ENCODE measurements at places on chromosomes 16 and 17. TPM values are rescaled to one million over a fixed set of nuclear protein-coding genes. Genes with fewer than 3 reads are reported as not detected.
A peak's percentile ranks its signal among the peaks of the same experiment; 100 is the strongest.

- DNase-seq: no peak
These were observed 10.0 kb downstream of the SUPT4H1 start for GRCh38 chr17:58341861-58342475.

- DNase-seq: no peak
These were observed 1.3 kb upstream of the TBX4 start for GRCh38 chr17:61450641-61451537.

- DNase-seq: no peak
These were observed 105.2 kb downstream of the CLEC16A start for GRCh38 chr16:11049396-11050059.

- no peak for DNase-seq
These were observed 31.7 kb downstream of the TBC1D16 start for GRCh38 chr17:80003969-80004368.

DNA sequence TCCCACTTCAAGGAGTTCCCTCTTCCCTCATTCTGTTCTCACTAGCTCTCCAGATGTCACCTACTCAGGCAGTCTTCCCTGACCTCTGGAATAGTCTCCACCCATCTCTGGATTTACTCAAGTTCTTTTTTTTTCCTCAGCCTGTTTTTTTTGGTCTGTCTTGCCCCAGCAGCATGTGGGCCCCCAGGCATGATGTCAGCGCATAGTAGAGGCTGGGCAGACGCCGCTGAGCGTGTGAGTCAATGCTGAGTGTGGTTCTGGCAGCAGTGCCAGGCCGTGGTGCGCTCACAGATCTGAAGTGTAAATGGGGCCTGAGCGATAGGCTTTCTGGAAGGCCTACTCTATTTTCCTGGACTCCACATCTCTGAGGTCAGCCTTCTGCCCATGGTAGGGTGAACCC is 2.7 kb upstream of the KCNJ18 start:
- DNase-seq: peak; percentile 99

DNA sequence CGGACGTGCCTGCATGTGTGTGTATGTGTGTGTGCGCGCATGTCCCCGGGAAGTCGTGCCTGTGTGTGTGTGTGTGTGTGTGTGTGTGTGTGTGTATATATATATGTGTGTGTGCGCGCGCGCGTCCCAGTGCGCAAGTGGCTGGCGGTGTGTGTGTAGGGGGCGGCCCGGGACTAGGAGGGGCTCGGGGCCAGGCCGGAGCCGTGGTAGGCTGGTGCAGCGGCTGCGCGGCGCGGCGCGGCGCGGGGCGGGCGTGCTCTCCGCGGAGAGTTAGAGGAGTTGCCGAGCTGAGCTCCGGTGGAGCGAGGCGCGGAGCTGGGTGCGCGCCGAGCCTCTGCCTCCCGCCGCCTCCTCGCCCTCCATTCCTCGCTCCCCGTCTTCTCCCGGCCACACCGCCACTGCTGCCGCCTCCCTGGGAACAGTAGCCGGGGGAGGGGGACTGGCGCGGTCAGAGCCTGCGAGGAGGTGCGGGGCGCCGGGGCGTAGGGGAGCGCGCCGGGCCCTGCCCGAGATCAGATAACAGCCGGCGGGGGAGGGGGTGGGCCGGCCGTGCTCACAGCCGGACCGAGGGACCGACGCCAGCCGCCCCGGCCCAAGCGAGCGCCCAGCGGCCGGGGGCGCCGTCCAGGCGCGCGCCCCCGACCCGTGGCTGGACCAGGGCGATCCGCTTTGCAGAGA is at the start of gene KCNJ12:
TSS of gene KCNJ12 (plus strand) at position 277 of the 678 bp plus-strand sequence. CDS start 38,986 bp downstream, outside the sequence.
- DNase-seq: peak; percentile 52

- peak; percentile 73 for DNase-seq
These were observed 13.1 kb downstream of the LYRM9 start for GRCh38 chr17:27879987-27880608.

DNA sequence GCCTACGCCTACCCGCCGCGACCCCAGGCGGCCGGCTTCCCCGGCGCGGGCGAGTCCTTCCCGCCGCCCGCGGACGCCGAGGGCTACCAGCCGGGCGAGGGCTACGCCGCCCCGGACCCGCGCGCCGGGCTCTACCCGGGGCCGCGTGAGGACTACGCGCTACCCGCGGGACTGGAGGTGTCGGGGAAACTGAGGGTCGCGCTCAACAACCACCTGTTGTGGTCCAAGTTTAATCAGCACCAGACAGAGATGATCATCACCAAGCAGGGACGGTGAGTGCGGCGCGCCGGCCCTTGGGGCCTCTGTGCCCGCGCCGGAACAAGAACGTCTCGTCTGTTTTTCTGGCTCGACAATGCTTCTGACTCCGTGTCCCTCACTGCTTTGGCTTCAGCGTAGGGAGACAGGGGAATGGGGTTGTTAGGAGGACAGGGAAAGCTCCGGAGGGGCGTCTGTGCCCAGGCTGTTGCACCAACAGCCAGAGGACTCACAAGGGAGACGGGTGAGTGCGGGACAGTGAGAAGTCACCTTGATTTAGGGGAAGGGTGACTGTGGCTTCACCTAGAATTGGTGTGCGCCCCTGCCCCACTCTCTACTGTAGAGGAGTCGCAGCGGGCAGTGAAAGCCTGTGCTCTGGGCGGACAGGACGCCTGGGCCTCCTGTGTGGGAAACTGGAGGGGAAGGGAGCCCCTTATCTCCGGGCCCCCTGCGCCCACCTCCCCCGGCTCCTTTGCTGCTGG is 806 bp downstream of the TBX21 start:
- DNase-seq: peak; percentile 16

GRCh38 chr16:85234310-85235204 is 122.3 kb upstream of the CIBAR2 start:
- peak; percentile 85 for DNase-seq

- no peak for DNase-seq
These were observed 1152.0 kb upstream of the CDH8 start for GRCh38 chr16:63188086-63188771.

- DNase-seq: no peak
These were observed 933.6 kb upstream of the CDH8 start for GRCh38 chr16:62969711-62970318.

DNA sequence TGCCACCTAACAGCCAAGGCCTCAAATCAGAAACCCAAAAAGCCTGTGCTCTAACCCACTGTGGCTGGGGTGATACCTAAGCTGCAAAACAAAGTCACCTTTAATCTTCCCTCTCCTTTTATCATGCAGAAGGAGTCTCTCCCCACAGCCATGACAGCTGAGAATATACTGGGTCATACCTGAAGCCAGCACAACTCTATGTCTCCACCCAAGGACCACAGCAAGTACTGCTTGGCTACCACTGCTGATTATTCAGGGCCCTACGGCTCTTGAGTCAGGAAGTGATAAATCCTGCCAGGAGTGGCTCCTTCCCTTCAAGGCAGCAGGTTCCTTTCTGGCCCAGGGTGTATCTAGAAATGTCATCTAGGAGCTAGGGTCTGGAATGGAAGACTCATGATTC is 151.5 kb upstream of the TOM1L1 start:
- no peak for DNase-seq

DNA sequence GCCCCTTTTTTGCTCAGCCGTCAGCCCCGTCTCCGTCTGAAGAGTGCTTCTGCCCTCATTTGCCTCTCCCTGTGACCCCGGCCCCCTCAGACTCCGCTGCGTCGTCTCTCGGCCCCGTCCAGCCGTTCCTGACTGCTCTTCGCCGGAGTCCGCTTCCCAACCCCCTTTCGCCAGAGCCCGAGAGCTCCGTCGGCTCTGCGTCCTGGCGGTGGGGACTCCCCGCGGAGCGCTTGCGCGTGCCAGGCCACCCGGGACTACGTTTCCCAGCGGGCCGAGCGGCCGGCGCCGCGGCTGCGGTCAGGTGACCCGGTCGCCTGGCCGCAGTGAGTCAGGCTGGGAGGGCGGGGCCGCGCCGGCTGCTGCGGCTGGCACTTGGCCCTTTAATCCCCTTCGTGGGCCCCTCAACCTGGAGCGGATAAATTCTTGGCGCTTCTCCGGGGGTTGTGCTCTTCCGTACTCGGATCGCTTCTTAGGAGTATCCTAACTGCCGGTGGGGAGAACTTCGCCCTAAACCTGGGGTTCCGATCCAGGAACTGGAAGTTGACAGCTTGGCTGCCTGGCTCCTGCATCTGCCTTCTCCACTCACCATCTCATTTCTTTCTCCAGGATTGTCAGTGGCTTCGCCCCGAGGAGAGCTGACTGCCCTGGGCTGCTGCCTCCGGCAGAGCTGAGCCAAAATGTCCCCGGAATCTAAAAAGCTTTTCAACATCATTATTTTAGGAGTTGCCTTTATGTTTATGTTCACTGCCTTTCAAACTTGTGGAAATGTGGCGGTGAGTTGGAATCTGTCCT is at the start of gene MFSD11:
TSS of gene MFSD11 (plus strand) at position 444 of the 792 bp plus-strand sequence. CDS start at position 678, 234 bp downstream.
- peak; percentile 97 for DNase-seq

DNA sequence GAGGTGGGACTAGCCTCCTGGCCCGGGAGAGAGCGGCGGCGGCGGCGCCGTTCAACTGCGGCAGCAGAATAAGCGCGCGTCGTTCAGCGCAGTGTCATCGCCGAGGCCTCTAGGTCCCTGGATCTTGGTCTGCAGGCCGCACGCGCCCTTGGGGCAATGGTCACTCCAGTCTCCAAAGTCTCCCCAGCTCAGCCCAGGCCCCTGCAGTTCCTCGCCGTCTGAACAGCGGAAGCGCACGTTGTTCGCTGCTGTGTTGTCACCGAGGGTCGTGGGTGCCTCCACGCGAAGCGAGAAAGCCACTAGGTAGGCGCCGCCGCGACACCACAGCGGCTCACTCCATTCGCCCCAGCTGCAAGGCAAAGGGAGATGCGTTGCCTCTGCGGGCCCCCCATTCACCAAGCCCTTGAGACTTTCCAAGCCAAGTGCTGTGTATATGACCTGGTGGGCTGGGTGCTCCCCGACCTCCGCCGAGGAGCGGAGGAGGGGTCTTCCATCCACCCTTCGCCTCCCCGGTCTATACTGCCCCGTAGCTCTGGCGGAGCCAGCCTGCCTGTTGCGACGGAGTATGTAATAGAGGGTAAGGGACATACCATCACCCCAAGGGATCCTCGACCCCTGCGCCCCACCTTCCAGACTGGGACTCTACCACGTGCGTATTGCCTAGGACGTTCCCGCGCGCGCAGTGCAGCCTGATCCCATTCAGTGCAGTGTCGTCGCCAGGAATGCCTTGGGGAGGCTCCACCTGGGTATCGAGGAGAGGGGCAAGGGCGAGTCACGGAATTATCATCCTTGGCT is 656 bp downstream of the VMO1 start:
- peak; percentile 50 for DNase-seq

GRCh38 chr16:70705056-70705455 is 19.2 kb upstream of the MTSS2 start:
- DNase-seq: peak; percentile 88

The MSRB1 gene
- total RNA-seq: 13.9 TPM

The CRHR1 gene
- not detected for total RNA-seq

The RCVRN gene
- not detected for total RNA-seq

The RND2 gene
- total RNA-seq: not detected

The WFDC1 gene
- total RNA-seq: 0.76 TPM

The KCTD19 gene
- not detected for total RNA-seq

The SNTB2 gene
- 24.5 TPM for total RNA-seq

The SYNGR3 gene
- total RNA-seq: 0.22 TPM

Measured in GM23248 (cell line).